ENCODE measurements at places on chromosomes 12 and 14.
A peak's percentile ranks its signal among the peaks of the same experiment; 100 is the strongest.

- DNase-seq, result no peak
These were observed 11.1 kb upstream of the TMPO start for GRCh38 chr12:98504368-98504617.

DNA sequence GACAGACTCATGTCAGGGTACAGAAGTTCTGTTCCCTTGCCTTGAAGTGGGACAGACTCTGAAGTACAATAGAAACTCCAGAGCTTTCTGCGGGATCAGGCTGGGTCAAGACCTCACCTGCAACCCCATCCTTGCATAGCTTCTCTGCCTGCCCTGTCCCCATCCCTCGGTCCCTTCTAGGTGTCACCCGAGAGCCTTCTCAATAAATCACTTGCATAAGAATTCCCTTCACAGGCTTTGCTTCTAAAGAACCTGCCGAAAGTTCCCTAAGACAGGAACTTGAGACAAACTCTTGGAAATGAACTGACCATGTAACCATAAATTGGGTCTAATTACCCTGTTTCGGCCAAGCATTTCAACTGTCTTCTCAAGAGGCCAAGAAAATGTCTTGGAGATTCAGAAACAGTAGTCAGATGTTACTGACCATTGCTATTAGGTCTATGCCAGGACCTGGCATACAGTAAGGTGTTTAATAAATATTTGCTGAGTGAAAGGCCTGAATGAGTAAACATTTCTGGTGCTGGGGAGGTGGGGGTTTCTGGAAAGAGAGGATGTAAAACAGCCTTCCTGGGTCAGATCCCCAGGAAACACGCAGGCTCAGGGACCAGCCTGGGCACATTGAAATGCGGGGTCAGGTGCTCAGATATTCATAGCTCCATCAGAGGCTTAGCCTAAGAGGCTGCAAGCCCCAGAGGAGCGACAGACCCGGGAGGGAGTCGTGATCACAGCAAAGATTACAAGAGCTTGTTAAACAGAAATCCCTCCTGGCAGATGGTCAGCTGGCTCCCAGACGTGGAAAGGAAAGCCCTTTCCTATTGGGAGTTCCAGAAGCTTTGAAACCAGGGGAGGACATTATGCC lies 226.2 kb upstream of the LHX5 start:
- no peak for DNase-seq

- DNase-seq, result peak; percentile 81
These were observed 17.1 kb downstream of the FOS start for GRCh38 chr14:75295491-75296345.

DNA sequence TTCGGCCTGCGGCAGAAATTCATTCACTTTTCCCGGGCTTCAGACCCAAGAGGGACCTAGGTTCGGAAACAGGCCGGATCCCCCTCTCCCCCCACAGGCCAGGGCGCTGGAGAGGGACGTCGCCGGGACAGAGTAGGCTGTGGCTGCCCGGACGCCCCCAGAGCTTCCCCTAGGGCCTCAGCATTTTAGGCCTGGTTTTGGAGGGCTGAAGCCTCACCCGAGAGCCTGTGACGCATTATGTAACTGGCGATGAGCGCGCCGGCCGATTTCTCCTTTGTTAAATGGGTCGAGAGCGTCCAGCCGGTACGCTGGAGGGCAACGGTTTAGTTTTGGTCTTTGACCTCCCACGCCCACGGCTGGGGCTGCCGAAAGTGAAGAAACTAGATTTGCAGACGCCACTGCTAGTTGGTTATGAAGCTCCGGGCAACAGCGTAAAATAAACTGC lies 657 bp downstream of the PEBP1 start:
- DNase-seq, result peak; percentile 78

DNA sequence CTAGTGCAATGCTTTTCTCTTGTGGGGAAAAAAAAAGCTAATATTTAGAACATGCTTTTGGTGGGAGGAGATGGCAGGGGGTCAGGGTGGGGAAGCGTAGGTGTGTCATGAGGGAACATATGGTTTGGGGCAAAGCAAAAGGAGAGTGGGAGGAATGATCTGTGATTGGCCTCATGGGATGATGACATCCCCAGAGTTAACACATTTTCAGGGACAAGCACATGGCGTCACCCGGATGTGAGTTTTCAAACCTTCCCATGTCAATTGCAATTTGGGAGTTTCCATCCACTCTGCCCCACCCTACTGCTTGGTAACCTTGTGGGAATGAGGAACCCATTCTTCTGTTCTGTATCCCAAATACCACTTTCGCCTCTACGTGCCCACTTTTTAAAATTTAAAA lies 164.2 kb downstream of the SSPN start:
- DNase-seq, result peak; percentile 91

GRCh38 chr14:84885061-84885460 lies 644.9 kb upstream of the FLRT2 start:
- no peak for DNase-seq

GRCh38 chr12:96237465-96238077 lies 43.4 kb downstream of the ELK3 start:
- peak; percentile 77 for DNase-seq

DNA sequence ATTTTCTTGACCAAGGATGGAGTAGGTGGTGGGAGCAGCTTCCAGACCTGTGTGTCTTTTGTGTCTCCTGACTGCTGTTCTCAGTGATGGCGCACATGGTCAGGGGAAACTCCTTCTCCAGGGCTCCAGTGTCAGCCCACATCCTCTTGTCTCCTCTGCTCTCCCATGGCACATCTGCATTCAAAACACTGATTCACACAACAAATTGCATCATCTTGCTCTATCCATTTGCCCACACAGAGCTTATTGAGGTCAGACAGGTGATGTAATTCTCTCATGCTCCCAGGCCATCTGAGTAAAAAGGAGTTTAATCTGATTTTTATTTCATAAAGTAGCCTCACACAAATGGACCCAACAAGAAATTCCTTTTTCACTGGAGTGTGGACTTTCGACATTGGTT lies 21.8 kb upstream of the TMEM132C start:
- peak; percentile 0 for DNase-seq

DNA sequence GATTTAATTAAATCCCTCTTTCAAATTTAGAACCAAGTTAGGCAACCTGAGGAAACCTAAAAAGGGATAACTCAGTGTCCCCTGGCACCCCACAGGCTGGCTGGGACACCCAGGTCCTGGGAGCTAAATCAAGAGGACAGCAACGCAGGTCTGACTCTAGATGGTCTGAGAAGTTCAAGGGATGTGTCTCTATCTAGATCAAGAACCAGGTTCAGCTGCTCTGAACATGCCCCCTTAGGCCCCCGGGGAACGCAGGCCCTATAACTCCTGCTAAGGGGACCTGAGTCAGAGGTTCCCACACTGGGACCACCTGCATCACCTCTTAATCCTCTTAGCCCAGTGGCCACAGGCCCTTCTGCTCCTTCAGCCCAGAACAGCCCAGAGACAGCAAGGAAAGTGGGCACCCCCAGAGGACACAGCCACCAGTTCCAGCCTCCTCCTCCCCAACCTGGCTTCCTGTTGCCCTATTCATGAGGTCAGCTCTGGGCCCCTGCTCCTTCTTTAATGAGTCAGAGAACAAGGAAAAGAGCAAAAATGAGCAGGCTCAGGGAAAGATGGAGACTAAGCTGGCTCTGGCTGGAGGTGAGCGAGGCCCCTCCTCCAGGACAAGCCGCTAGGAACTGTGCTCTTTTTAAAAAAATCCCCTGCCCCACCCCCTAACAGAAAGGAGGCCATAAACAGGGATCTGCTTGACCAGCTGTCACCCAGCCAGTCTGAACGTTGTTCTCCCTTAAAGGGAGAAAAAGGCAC lies 10.8 kb downstream of the PITPNM2 start:
- no peak for DNase-seq

DNA sequence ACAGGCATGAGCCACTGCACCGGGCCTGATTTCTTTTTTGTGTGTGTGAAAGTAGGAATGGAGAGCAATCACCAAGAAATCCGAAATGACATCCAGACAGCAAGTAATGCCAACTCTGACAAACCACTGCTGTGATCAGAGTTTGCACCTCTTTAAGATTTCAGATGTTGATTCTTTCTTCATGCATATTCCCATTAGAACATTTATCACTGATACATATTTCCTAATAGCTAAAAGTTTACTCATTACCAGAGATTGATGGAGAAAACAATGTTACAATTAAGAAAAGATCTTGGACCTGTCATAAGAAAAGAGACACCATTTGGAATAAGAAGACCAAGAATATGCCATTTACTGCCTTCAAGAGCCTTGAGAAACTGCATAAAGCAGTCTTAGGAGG lies 217.0 kb upstream of the MGAT4C start:
- DNase-seq, result no peak

DNA sequence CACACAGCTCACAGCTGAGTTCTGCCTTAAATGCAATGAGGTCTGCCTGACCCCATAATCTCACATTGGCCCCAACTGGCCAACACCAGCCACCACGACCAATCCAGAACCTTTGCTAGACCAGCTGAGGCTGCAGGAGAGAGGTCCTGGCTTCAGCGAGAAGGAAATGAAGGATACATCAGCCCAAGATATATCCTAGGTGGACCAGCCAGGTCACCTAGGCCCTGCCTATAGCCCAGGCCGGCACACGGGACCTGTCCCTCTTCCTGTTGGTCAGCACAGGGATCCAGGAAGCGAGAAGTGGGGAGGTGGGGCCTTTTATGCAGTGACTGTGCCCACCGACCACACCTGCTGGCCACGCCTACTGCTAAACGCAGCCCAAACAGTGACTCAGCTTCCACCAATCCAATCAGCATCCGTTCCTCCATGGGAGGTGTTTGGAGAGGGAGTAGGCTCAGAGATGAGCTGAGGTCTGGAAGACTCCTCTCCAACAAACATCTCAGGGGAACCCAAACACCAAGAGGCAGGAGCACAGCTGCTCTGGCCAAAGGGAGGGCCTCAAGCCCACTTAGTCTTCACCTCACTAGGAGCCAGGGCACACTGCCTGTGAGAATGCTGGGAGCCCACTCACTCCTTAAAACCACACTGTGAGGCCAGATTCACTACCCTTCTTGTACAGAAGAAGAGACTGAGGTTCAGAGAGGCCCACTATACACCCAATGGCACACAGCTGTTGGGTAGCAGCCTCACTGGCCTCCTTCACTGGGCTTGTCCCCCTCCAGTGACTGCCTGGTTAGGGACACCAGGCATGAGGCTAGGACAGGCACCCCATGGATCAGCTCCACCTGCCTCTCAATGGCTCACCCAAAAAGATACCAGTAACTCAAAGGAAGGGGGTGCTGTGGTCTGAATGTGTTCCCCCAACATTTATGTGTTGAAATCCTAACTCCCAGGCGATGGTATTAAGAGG lies 51.3 kb upstream of the PPP2R5C start:
- DNase-seq, result no peak

DNA sequence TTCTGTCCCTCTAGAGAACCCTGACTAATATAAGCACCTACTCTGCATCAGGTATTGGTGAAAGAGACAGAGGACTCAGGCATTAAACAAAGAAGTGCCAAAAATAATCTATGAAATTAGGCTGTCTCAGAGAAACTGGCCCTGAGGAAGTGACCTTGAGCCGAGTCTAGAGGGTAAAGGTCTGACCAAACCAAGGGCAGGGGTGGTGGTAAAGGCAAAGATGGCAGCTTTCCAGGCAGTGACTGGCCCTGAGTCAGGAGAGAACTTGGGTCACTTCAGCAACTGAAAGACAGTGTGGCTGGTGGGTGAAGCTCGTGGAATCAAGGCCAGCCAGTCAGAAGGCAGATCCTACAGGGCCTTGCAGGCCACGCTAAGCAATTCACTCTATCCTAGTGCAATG lies 30.6 kb downstream of the CDKL1 start:
- peak; percentile 17 for DNase-seq

DNA sequence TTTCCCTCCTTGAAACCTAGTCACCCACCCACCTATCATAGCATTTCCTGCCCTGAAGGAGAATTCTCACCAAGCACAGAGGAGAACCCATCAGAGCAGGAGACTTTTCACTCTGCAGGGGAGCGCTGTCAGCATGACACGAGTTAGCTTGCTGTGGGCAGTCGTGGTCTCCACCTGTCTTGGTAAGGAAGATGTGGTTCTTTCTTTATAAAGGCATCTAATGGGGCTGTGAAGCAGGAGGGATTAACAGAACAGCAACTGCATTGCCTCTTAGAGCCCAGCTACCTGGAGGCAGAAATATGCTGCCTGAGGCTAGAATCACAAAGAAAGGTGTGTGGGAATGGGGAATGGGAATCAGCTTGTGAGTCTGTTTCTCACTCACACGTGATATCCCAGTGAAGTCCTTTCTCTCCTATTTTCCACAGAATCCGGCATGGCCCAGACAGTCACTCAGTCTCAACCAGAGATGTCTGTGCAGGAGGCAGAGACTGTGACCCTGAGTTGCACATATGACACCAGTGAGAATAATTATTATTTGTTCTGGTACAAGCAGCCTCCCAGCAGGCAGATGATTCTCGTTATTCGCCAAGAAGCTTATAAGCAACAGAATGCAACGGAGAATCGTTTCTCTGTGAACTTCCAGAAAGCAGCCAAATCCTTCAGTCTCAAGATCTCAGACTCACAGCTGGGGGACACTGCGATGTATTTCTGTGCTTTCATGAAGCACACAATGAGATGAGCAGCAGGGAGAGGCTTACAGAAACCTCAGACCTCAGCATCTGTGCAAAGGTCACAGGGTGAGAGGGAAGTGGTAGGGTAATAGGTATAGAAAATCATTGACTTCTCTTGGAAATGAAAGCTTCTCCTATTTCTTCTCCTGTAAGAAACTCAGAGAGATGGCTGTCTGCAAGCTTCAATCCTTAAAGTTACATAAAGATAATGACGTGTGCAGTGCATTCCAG lies 316.9 kb downstream of the DAD1 start:
- no peak for DNase-seq

DNA sequence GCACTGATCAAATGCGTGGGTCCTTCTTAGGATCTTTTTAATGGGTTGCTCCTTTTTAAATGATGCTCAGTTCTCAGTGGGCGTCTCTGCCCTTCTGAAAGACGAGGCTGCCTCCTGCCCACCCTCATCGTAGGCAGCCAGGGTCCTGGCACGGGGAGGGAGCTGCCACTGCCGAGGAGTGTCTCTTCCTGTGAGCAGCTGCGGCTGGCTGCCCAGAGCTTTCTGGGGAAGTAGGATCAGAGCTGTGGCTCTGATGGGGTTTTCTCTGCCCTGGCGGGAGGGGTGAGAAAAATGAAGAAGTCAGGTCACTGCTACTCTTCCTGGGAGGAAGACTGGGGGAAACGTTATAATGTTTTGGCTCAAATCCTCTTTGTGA lies 31.1 kb upstream of the BEGAIN start:
- peak; percentile 86 for DNase-seq

DNA sequence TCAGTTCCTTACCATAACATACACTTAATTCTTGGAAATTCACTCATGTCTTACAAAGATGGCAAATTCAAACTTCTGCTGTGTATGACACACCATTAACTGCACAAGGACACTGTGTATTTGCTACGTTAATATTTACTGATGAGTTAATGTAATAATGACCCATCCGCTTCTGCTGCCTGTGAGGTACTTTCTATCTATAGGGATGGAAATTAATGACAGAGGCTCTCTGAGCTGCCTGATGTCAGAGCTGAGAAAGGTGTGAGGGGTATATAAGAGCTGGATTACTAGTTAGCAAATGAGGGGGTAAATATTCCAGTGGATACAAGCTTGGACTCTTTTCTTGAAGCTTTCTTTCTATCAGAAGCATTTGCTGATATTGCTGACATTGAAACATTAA lies at the start of gene IAPP:
TSS of gene IAPP (plus strand) at position 301 of the 400 bp plus-strand sequence. CDS start 450 bp downstream, outside the sequence.
- no peak for DNase-seq

- DNase-seq, result no peak
These were observed 2.3 kb downstream of the TMEM63C start for GRCh38 chr14:77183896-77184295.

GRCh38 chr14:101362529-101363260 lies 198.6 kb upstream of the DIO3 start:
- DNase-seq, result no peak

GRCh38 chr12:130674676-130675075 lies 41.4 kb downstream of the RIMBP2 start:
- no peak for DNase-seq
